T-helper 9 cell (primary cell): ENCODE measurements at places on chromosomes 2 and 18.

- no peak for DNase-seq
Measured at GRCh38 chr2:65914244-65914786, 481.9 kb upstream of the SPRED2 start.

GRCh38 chr2:179021258-179021657, 28.7 kb downstream of the CCDC141 start:
- DNase-seq: no peak

GRCh38 chr2:65722028-65722778, 289.8 kb upstream of the SPRED2 start:
- no peak for DNase-seq

DNA sequence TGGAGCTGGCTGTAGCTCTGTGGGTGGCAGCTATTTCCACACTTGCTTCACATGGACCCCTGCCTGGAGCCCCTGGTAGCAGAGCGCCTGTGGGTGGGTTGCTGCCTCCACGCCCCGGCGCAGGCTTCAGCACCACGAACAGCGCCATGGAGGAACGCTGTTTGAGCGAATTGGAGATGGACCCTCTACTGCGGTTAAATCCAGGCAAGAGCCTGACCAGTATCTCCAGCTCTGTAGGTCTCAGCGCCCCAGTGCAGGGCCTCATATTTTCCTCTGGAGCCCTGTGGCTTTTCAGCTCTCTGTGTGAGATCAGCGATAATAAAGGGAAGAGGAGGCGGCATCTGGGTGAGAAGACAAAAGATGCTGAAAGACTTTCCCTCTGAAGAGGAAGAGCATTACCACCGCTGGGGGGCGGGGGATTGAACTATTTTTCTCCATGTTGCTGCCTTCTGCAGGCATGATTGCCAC, 12.0 kb downstream of the ONECUT2 start:
- DNase-seq: no peak
